ENCODE measurements at places on chromosomes 6 and 20.

DNA sequence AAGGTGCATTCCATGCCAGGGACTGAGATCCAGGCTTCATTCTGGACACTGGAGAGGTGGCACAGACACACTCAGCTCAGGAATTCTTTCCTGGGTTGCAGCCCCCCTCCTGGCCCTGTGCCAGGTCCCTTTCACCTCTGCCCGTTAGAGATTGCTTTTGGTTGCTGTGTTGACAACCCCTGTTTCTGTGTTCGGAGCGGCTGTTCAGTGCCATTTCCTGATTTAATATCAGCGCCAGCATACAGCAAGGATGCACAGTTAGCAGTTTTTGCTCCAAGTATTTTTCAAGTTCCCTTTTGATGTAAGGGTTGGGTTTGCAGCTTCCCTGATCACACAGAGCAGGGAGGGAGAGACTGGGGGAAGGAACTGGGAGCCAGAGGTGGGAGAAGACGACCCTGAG is 8.5 kb upstream of the MAFB start:
- no peak for DNase-seq

- no peak for DNase-seq
These were observed 84.7 kb downstream of the UST start for GRCh38 chr6:148831531-148831930.

GRCh38 chr6:23145781-23146180 is 576.4 kb downstream of the HDGFL1 start:
- DNase-seq, result no peak

GRCh38 chr6:143564484-143565017 is 53.0 kb upstream of the FUCA2 start:
- no peak for DNase-seq

GRCh38 chr6:96899019-96899418 is 1.3 kb upstream of the NDUFAF4 start:
- no peak for DNase-seq

All from stimulated activated CD8-positive, alpha-beta memory T cell treated with anti-CD3 and anti-CD28 coated beads, Interleukin-15, amount 100 ng/mL, for 4 hours (primary cell).